ENCODE measurements at places on chromosomes 11 and 22.

DNA sequence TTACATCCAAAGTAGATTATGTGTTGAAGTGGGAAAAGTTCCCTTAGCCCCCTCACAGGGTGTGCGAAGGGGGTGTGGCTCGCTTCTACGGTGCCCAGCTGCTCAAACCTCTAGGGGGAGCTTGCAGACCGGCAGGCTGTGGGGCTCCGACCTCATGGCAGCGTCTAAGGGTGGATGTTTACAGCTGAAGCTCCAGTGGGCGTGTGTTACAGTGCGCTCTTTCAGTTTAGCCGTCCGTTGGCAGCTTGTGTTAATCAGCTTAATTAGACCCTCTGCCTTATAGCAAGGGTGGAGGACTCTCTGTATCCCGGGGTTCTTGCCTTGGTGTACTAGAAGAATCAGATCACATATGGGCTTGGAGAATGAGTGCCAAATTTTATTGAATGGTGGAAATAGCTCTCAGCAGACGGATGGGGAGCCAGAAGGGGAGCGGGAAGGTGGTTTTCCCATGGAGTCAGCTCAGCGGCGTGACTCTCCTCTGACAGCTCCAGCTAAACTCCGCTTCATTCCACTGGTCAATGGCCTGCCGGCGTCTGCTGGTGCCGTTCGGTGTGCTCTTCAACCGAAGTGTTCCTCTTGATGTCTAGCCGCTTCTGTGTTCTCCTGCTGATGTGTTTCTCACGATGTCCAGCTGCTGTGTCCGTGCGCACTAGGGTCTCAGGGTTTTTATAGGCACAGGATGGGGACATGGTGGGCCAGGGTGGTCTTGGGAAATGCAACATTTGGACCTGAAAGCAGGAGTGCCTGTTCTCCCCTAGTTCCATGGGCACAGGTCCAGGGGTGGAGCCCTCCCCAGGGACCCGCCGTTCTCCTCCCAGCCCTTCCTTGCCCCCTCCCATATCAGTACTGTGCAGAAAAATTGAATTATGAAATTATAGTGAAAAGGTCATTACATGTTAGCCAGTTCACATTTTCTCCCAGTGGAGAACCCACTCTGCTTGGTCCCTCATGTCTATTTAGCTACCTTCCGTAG, 28.6 kb upstream of the OR10G7 start:
- DNase-seq = no peak

DNA sequence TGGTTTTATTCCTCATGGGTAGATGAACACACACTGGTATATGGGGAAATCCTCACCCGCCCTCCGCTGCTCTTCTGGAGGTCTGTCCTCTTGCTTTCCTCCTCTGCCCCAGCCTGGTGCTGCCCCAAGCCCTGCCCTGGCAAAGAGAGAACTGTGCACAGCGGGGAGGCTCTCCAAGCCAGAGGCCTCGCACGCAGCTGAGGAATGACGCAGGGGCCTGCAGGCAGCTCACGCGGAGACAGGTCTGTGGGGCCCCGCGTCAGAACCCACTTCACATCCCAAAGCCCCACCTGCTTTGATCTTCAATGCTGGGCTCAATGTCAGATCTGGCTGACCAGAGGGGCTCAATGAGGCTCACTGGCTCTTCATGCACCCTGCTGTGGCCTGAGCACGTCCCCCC, 10.0 kb downstream of the GATD1 start:
- DNase-seq = no peak

DNA sequence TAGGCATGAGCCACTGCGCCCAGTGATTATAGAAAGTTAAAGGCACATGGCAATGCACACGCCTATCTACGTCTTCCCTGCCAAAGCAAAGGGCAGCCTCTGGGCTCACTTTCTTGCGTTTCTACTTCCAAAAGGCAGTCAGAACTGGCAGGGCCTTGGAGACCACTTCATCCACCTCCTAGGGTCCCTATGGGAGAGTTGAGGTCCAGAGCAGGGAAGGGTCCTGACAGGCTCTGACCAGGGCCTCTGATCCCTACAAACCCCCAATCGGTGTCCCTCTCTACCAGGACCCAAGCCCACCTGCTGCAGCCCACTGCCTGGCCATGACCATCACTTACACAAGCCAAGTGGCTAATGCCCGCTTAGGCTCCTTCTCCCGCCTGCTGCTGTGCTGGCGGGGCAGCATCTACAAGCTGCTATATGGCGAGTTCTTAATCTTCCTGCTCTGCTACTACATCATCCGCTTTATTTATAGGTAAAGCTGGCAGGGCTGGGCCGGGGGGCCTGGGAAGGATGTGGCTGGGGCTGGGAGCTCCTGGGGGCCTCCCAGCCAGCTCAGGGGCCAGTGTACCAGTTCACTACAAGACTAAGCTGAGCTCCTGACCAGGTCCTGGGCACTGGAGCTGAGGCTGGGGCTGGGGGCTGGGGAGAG, 1.5 kb downstream of the BEST1 start:
- no peak for DNase-seq

DNA sequence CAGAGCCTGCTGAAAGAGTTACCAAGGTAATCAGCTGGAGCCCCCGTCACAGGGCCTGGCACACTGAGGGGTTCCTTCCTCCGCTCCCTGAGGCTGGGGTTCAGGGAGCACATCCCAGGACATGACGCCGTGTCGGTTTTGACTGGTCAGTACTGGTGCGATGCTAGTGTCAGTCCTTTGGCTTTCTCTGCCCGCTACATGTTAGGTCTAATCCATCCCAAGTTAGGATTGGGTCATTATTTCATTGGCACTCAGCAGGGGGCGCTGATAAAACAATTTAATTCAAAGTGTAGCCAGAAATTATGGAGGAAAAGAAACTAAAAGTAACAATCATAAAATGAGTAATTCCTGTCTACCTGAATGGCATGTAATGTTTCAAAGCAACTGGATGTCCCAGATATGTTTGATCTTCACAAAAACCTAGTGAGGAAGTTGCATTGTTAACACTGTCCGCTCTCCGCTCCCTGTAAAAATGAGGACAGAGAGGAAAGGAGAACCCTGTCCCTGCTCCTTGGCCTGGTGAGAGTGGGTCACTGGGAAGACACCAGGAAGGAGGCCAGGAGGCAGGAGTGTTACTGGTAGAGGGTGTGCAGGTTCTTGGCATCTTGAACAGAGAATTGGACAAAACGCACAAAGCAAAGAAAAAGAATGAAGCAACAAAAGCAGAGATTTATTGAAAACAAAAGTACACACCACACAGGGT, 27.1 kb downstream of the TSKU start:
- no peak for DNase-seq

DNA sequence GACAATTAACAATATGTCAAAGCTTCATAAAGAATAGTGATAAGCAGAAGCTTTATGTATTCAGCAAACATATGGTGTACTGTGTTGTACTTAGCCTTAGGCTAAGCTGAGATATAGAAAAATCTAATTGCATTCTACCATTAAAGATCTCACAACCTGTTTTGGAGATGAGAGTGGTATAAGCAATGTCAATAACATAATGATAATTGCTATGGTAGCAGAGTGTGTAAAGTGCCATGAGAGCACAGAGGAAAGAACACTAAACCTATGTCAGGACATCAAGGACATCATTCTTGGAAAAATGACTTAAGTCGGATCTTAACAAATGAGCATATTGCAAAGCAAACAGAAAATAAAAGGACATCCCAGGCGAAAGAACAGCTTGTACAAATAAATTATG, 28.6 kb upstream of the ANGPTL5 start:
- no peak for DNase-seq

DNA sequence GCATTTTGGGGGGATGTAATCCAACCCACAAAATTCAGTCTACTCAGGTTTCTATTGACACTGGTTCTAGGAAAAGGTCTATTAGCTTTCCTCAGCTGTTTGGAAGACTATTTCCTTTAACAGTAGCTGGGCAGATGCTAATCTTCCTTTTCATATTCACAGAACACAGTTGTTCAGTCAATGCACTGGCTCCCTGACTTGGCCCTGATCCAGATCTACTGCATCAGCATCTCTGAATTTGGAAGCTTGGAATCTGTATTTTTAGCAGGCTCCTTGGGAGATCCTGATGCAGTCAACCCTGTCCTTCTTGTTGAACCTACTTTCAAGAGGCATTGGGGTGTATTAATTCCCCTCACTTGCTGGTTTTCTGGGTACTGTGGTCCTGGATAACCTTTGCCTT, 6.3 kb downstream of the HTATIP2 start:
- DNase-seq = no peak

DNA sequence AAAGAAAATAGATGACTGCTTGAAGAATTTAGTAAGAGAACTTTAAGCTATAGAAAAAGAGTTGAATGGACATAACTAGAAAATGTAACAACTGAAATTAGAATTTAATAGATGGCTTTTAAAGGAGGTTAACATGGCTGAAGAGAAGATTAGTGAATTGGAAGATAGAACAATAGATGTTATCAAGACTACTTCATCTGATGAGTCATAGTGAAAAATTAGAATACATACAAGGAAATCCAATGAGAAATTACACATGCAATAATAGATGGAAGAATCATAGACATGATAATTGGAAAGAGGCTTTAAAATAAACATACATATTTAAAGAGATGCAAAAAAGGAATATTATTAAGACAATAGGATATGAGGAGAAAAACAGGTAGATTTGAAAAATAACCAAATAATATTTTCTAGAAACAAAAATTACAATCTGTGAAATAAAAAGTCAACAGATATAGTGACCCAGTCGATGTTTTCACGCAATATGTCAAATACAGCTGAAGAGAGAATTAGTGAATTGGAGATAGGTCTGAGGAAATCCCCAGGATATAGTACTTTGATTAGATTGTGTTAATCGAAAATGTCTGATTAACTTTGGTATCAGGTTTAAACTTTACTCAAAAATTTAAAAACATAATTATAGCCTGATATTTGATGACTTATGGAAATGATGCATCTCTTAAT, 28.2 kb downstream of the CAT start:
- no peak for DNase-seq

GRCh38 chr11:118152552-118153471, at the start of gene SCN4B:
TSS of gene SCN4B (minus strand) at chr11:118152823. CDS start at chr11:118152673, 150 bp downstream.
- no peak for DNase-seq

- DNase-seq = no peak
Measured at GRCh38 chr11:23954730-23955129, 542.1 kb upstream of the LUZP2 start.

- DNase-seq = no peak
Measured at GRCh38 chr11:122777343-122777742, 61.0 kb upstream of the CRTAM start.

Measured in stimulated activated CD8-positive, alpha-beta memory T cell treated with anti-CD3 and anti-CD28 coated beads, Interleukin-2, amount 100 ng/mL, for 1 hour (primary cell).